ENCODE measurements at places on chromosomes 3 and 15. TPM values are rescaled to one million over a fixed set of nuclear protein-coding genes. Genes with fewer than 3 reads are reported as not detected.

GRCh38 chr15:86044981-86045380 lies 34.7 kb upstream of the AGBL1 start:
- DNase-seq: no peak

DNA sequence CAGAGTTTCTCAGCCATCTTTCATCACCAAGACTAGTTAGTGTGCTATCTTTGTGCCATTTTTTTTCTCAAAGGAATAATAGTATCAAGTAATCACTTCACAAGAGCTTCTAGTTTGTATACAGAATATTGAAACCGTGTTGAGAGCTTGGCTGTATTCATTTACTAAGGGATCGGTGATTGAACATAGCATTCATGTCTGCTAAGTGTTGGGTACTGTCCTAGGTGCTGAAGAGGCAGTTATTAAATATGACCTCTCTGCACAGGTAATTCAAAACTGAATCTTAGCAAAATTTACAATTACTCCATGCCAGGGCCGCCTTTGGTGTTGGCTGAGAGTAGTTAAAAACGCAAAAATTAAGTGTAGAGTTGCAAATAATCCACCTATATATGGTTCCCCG lies 355.3 kb upstream of the RORA start:
- DNase-seq: no peak

- DNase-seq: no peak
Measured at GRCh38 chr3:153087595-153088566, 74.1 kb upstream of the RAP2B start.

DNA sequence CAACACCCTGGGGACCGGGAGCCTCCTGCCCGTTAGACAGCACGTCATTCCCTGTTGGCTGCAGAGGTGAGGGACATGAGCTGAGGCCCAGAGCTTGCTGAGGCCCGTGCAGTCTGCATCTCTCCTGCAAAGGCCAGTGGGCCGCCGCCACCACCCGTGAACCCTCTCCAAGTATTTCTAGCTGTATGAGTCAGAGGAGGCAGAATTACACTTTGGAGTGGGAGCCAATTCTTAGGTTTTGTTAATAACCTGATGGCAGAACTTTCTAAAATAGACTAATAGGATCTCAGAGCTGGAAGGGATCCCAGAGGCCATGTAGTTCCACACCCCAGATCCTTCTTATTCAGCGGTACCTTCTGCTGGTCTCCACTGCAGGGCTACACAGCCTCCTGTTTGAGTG lies 335.2 kb upstream of the CTDSPL start:
- DNase-seq: peak; percentile 59

MASP1 gene
- 6.2 TPM for total RNA-seq

GPR156 gene
- not detected for total RNA-seq

Measured in thyroid gland (tissue), 4 donors.